Naive thymus-derived CD8-positive, alpha-beta T cell (primary cell): ENCODE measurements at places on chromosomes 1 and 21. TPM values are rescaled to one million over a fixed set of nuclear protein-coding genes. Genes with fewer than 3 reads are reported as not detected.

DNA sequence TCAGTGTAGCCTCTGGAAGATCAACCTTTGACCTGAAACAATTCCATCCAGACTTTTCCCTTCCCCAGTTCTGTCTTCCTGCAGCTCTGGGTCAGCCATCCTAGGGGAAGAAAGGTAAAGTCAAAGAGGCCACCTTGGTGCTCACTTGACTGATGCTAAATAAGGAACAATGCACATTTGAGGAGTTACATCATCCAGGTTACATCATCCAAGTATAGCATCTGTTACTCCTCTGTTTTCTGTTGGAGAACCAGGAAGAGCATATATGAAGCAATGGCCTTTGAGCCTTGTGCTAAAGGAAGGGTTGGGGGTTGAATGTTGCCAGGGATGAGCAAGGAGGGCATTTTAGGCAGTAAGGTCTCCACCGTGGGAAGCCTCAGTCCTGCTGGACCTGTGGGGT is 3.1 kb upstream of the DSCAM start:
- peaks cover 25% of the 10 kb centered on the region for H3K27me3 ChIP-seq
- H3K4me1 ChIP-seq = no peaks in the 10 kb centered on the region
- H3K27ac ChIP-seq = no peak overlapping the region
- H3K4me3 ChIP-seq = no peak overlapping the region
- H3K36me3 ChIP-seq = no peaks in the 10 kb centered on the region

- no peak overlapping the region for H3K27ac ChIP-seq
- peaks cover 38% of the 10 kb centered on the region for H3K4me1 ChIP-seq
- no peak overlapping the region for H3K4me3 ChIP-seq
- H3K36me3 ChIP-seq = no peaks in the 10 kb centered on the region
- DNase-seq = no peak
Observed at GRCh38 chr1:1212780-1213344, 1.1 kb downstream of the TNFRSF4 start.

DNA sequence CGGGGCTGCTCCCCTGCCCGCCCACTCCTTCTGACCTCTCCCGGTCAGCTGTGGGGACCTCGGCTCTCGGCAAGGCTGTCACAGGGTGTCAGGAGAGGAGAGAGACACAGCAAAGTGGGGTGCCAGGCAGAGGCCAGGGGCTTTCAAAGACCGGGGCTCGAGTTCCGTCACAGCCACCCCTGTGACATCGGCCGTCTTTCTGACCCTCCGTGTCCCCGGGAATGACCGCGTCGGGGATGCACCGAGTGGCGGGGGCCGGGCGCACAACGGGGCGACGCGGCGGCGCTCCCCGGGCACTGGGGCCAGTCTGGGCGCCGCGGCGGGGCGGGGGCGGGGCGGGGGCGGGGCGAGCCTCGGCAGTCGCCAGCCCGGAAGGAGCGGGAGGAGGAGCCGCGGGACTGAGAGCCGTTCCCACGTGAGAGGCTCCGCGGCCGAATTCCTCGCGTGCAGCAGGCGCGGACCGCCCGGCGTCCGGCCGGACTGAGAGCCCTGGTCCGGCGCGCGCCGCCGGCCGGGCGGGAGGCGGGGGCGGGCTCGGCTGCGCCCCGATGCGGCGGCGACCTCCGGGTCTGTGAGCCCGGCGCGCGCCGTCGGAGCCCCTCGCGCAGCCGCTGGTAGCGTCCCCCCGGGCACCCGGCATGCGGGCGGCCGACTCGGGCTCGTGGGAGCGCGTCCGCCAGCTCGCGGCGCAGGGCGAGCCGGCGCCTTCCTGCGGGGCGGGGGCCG is 229.7 kb upstream of the TMEM51 start:
- DNase-seq = no peak
- peak overlapping the region; percentile 76 for H3K4me3 ChIP-seq
- H3K27me3 ChIP-seq = peaks cover 22% of the 10 kb centered on the region
- H3K27ac ChIP-seq = no peak overlapping the region
- peaks cover 12% of the 10 kb centered on the region for H3K4me1 ChIP-seq
- H3K36me3 ChIP-seq = no peaks in the 10 kb centered on the region

Gene FCRL6
- total RNA-seq = 2.1 TPM

Gene AADACL4
- not detected for total RNA-seq

DNA sequence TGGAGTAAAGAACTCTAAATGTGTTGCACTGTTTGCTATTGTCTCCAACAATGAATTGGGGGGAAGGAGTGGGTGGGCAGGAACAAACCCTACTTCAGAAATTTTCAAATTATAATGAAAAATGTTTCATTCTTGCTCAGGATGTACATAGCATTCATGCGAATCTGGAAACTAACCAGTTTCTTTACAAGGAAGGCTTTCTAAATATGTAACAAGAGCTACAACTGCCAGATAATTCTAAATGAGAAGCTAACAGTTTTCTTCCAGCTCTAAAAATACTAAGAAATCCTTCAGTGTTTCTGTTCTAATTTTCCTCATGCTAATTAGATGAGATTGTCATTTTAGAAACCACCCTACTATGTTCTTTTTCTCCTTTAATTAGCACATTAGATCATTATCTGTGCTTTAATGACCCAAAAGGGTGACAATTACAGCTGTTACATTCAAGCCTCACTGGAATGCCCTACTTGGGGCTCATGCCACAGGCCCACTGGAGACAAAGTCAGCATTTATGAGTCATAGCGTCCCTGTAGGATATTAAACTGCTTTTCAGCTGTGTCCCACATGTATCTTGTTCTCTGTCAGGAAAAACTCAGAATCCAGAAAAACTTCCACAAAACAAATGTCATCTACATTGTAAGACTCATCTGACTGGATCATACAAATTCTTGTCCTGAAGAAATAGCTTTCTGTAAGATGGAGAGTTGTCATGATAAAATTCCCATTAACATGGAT is 804.6 kb upstream of the CXADR start:
- H3K36me3 ChIP-seq = no peaks in the 10 kb centered on the region
- no peaks in the 10 kb centered on the region for H3K4me1 ChIP-seq
- DNase-seq = no peak
- H3K27me3 ChIP-seq = no peaks in the 10 kb centered on the region
- no peak overlapping the region for H3K27ac ChIP-seq
- no peak overlapping the region for H3K4me3 ChIP-seq

DNA sequence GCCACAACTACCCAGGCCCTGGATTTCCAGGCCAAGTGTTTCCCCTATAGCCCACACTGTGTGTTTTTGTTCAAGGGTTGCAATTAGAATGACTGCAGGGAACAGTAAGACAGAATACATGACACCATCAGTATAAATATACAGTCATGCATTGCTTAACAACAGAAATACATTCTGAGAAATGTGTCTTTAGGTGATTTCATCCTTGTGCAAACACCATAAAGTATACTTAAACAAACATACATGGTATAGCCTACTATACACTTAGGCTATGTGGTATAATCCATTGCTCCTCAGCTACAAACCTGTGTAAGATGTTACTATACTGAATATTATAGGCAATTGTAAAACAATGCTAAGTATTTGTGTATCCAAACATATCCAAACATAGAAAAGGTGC is 7.5 kb upstream of the SLC44A5 start:
- H3K27me3 ChIP-seq = peaks cover 80% of the 10 kb centered on the region
- DNase-seq = no peak
- H3K27ac ChIP-seq = no peak overlapping the region
- peaks cover 6% of the 10 kb centered on the region for H3K36me3 ChIP-seq
- peaks cover 23% of the 10 kb centered on the region for H3K4me1 ChIP-seq
- no peak overlapping the region for H3K4me3 ChIP-seq

Gene CHAF1B
- 1.8 TPM for total RNA-seq

- peaks cover 14% of the 10 kb centered on the region for H3K27me3 ChIP-seq
- no peaks in the 10 kb centered on the region for H3K4me1 ChIP-seq
- no peak overlapping the region for H3K27ac ChIP-seq
- H3K4me3 ChIP-seq = no peak overlapping the region
- no peaks in the 10 kb centered on the region for H3K36me3 ChIP-seq
Observed at GRCh38 chr1:54009406-54009805, 8.6 kb downstream of the LDLRAD1 start.

GRCh38 chr1:161994175-161994668 is 29.4 kb downstream of the OLFML2B start:
- H3K4me3 ChIP-seq = no peak overlapping the region
- H3K27me3 ChIP-seq = peaks cover 5% of the 10 kb centered on the region
- no peaks in the 10 kb centered on the region for H3K36me3 ChIP-seq
- no peak overlapping the region for H3K27ac ChIP-seq
- no peak for DNase-seq

Gene SIPA1L2
- 0.08 TPM for total RNA-seq

GRCh38 chr1:200172311-200172710 is 144.8 kb downstream of the NR5A2 start:
- no peak overlapping the region for H3K4me3 ChIP-seq
- no peaks in the 10 kb centered on the region for H3K4me1 ChIP-seq
- H3K36me3 ChIP-seq = no peaks in the 10 kb centered on the region
- H3K27ac ChIP-seq = no peak overlapping the region
- DNase-seq = no peak

DNA sequence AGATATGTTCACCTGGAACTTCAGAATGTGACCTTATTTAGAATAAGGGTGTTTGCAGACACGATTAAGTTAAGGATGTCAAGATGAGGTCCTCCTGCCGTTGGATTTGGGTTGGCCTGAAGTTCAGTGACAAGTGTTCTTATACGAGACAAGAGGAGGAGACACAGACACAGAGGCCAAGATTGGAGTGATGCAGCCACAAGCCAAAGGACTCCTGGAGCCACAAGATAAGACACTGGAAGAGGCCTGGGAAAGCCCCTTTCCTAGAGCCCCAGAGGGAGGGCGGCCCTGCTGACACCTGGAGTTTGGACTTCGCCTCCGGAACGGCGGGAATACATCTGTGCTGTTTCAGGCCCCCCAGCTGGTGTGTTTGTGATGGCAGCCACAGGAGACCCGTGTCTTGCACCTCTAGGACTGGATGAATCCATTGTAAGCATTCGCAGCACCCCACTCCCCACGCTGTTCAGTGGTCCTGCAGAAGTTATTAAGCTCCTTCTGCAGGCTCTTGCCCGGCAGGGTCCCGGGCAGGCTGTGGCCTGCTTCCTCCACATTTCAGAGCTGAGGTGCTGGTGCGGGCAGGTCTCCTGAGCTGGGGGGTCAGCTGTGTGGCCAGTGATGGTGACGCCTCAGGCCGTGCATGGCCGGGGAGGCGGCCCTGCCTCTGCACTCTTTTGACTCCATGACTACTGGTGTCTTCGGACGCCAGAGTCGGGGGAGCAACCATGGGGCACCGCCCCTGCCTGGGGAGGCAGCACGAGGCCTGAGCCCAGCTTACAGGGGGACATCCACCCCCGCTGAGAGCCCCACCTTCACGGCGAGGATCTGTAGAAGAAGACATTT is 34.6 kb downstream of the UMODL1 start:
- no peak overlapping the region for H3K4me3 ChIP-seq
- no peaks in the 10 kb centered on the region for H3K27me3 ChIP-seq
- no peaks in the 10 kb centered on the region for H3K36me3 ChIP-seq
- H3K4me1 ChIP-seq = peaks cover 12% of the 10 kb centered on the region
- DNase-seq = no peak

- DNase-seq = no peak
- no peaks in the 10 kb centered on the region for H3K36me3 ChIP-seq
- H3K27ac ChIP-seq = no peak overlapping the region
- no peaks in the 10 kb centered on the region for H3K27me3 ChIP-seq
Observed at GRCh38 chr21:16608209-16608830, 878.5 kb downstream of the USP25 start.

GRCh38 chr1:25106976-25107642 is 125.2 kb downstream of the SYF2 start:
- no peaks in the 10 kb centered on the region for H3K27me3 ChIP-seq
- peaks cover 56% of the 10 kb centered on the region for H3K4me1 ChIP-seq
- no peak overlapping the region for H3K27ac ChIP-seq

GRCh38 chr1:1832820-1833219 is 54.5 kb upstream of the NADK start:
- no peaks in the 10 kb centered on the region for H3K27me3 ChIP-seq
- DNase-seq = no peak
- H3K36me3 ChIP-seq = no peaks in the 10 kb centered on the region
- no peak overlapping the region for H3K4me3 ChIP-seq

- no peak overlapping the region for H3K27ac ChIP-seq
- H3K27me3 ChIP-seq = no peaks in the 10 kb centered on the region
- H3K4me1 ChIP-seq = peaks cover 10% of the 10 kb centered on the region
- no peak overlapping the region for H3K4me3 ChIP-seq
- DNase-seq = no peak
- H3K36me3 ChIP-seq = no peaks in the 10 kb centered on the region
Observed at GRCh38 chr1:221810406-221810805, 68.5 kb upstream of the DUSP10 start.

- H3K27me3 ChIP-seq = no peaks in the 10 kb centered on the region
- H3K4me3 ChIP-seq = no peak overlapping the region
- no peak for DNase-seq
- no peaks in the 10 kb centered on the region for H3K4me1 ChIP-seq
- no peak overlapping the region for H3K27ac ChIP-seq
- H3K36me3 ChIP-seq = no peaks in the 10 kb centered on the region
Observed at GRCh38 chr1:195866781-195867222, 741.4 kb downstream of the KCNT2 start.

- H3K27ac ChIP-seq = no peak overlapping the region
- no peaks in the 10 kb centered on the region for H3K4me1 ChIP-seq
- no peak overlapping the region for H3K4me3 ChIP-seq
- H3K36me3 ChIP-seq = no peaks in the 10 kb centered on the region
- H3K27me3 ChIP-seq = peaks cover 19% of the 10 kb centered on the region
Observed at GRCh38 chr1:28160782-28161266, 15.7 kb downstream of the PTAFR start.

DNA sequence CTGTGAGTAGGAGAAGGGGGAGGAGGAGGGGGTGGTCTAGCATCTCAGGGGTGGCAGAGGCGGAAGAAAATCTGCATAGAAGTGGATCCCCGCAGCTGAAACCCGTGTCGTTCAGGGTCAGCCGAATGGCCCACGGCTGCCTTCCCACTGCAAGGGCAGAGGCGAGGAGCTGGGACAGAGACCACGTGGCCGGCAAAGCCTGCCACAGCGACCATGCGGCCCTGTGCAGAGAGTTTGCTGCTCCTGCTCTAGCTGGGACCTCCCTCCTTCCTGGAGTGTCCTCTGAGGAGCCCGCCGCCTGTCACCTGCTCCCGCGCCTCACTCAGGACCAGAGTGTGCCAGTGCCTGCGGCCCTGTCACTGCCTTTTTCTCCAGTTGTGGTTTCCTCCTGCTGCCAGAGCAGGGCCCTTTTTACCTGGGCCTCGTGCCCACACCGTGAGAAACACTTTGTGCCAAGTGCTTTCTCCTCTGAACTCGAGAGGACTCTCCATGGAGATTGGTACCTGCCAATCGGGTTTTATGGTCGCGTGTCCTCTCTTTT is 5.4 kb upstream of the TRPM2 start:
- peaks cover 22% of the 10 kb centered on the region for H3K4me1 ChIP-seq
- DNase-seq = peak; percentile 19
- H3K27me3 ChIP-seq = no peaks in the 10 kb centered on the region
- H3K36me3 ChIP-seq = no peaks in the 10 kb centered on the region
- H3K27ac ChIP-seq = no peak overlapping the region

DNA sequence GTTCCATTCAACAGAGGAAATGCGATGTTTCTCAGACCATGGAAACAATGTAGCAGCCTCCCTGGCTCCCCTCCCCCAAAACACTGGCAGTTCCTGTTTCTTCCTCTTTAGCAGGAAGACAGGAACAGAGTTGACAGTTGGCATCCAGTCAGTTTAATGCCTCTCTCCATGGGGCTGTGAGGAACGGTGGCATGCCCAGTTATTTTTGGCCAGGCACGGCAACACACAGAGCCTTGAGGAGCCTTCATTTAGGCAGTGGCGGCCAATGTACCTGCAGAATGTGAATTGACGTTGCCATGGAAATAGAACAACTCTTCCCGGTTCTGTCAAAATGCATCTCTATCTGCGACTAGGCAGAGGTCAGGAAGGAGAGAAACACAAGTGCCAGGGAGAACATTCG is 330.6 kb downstream of the DSCAM start:
- no peaks in the 10 kb centered on the region for H3K27me3 ChIP-seq
- no peak for DNase-seq
- H3K4me3 ChIP-seq = no peak overlapping the region
- no peaks in the 10 kb centered on the region for H3K36me3 ChIP-seq

Gene FAM167B
- 1.7 TPM for total RNA-seq
